ENCODE measurements at places on chromosomes 1 and 21.

DNA sequence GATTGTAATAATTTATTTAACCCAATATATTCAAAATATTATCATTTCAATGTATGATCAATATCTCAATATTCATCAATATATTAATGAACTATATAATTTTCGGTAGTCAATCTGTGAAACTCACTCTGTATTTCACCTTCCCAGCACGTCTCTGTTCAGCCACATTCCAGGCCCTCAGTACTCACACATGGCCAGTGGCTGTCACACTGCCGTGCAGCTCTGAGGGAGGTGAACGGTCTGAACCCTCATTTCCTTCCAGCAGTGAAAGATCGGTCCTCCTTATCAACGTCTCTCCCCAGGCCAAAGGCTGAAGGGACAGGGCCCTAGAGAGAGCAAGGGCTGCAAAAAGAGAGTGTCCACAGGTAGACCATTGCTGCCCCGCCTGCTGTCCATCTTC lies 39.5 kb upstream of the ZNF124 start:
- DNase-seq = no peak

DNA sequence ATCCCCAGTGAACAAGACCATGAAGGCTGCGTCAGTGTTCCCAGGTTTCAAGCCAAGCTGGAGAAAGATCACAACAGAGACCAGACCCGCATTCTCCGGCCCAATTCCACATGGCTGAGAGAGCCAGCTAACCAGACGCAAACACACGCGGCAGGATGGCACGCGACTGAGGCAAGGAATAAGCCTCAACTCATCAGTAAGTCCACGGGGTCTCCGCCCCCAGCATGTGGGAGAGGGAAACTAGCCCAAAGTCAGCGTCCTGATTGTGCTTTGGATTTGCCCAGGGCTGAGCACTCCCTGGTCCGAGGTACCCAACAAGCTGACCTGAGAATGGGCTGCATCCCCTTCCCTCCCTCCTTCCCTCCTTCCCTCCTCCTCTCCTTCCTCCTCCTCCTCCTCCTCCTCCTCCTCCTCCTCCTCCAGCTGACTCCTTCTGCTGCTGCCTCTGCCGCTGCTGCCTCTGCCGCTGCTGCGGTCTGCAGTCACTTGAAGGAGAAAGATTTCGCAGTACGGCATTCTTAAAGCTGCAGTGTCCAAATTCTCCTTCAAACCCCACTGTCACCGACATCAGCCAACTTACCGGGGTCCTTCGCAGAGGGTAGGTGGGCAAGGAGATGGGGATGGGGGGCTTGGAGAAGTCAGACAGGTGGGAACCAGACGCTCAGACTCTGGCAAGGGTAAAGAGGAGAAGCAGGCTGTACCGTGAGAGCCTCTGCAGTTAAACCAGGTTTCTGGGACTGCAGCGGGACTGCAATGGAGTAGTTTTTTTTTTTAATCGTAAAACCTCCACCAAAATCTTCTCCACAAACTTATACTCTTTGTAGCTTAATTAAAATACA lies 33.0 kb upstream of the H6PD start:
- DNase-seq = no peak

- no peak for DNase-seq
Measured at GRCh38 chr1:112723511-112723839, 8.3 kb upstream of the PPM1J start.

DNA sequence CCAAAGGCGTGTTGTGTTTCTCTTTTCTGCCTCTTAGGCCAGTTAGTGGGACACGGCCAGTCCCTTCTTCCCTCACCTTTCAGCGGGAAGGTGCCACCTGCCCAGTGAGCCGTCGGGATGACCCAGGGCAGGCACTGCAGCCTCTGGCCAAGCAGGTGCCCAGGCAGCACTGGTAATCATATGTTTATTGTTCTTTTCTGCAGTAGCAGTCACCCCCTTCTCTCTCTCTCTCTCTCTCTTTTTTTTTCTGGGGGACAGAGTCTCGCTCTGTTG lies 38.2 kb downstream of the CRYAA start:
- DNase-seq = no peak

DNA sequence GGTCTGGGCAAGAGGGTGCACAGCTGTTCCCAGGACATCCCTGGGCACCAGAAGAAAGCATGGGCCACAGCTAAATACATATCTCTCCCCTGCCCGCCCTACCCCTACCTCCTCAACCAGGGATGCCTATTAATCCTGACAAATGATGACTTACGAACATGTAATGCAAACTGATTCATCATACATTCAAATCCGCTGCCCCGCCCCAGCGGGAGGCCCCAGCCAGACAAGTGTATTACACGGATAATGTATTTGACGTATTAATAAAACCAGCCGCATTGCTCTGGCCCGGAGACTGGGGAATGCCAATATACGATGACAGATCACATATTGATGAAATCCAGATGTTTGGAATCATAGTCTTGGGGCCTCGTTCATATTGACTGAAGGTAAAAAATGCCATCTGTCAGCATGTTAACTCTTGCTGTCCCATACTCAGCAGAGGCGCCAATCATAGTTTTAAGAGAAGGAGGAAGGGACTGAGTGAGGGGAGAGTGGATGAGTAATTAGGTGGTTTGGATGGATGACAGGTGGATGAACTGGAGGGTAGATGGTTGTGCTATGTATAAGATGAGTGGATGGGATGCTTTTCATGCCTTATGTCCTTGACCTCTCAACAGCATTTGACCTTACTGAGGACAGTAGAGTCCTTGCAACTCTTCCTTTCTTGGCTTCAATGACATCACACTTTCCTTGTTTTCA lies 68.2 kb downstream of the TMEM53 start:
- DNase-seq = no peak

DNA sequence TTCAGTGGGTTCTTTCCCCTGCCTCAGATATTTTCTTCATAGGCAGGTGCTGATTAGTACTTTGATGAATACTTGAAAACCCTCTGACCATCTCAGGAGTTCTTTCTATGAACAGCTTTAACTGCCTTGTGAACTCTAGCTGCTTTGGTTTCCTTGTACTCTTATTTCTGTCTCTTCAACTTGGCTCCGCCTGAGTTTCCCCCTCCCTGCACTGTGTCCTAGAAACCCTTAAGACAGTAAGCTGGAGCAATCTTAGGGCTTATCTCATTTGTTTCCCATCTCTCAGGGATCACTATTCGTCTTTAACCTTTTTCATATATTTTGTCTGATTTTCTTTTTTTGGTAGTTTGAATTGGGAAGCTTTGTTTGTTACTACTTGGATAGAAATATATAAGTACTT lies 99.1 kb downstream of the PKN2 start:
- DNase-seq = no peak

- no peak for DNase-seq
Measured at GRCh38 chr1:114756009-114756892, 1.5 kb downstream of the CSDE1 start.
